ENCODE measurements at places on chromosomes 12 and 14. TPM values are rescaled to one million over a fixed set of nuclear protein-coding genes. Genes with fewer than 3 reads are reported as not detected.

TMEM30B gene
- total RNA-seq: 2.0 TPM

C12orf50 gene
- not detected for total RNA-seq

GRCh38 chr14:86168371-86168770 is 638.4 kb downstream of the FLRT2 start:
- no peak for DNase-seq
- no peaks in the 10 kb centered on the region for H3K4me1 ChIP-seq
- H3K27ac ChIP-seq: no peak overlapping the region
- H3K36me3 ChIP-seq: no peaks in the 10 kb centered on the region
- H3K4me3 ChIP-seq: no peak overlapping the region
- no peaks in the 10 kb centered on the region for H3K27me3 ChIP-seq

GRCh38 chr12:91057368-91058165 is at the start of gene KERA:
TSS of gene KERA (minus strand) at chr12:91058024. CDS start at chr12:91056281, 1,743 bp downstream.
- H3K36me3 ChIP-seq: no peaks in the 10 kb centered on the region
- H3K4me3 ChIP-seq: no peak within 1 kb of the TSS
- H3K4me1 ChIP-seq: no peaks in the 10 kb centered on the region
- no peaks in the 10 kb centered on the region for H3K27me3 ChIP-seq

DNA sequence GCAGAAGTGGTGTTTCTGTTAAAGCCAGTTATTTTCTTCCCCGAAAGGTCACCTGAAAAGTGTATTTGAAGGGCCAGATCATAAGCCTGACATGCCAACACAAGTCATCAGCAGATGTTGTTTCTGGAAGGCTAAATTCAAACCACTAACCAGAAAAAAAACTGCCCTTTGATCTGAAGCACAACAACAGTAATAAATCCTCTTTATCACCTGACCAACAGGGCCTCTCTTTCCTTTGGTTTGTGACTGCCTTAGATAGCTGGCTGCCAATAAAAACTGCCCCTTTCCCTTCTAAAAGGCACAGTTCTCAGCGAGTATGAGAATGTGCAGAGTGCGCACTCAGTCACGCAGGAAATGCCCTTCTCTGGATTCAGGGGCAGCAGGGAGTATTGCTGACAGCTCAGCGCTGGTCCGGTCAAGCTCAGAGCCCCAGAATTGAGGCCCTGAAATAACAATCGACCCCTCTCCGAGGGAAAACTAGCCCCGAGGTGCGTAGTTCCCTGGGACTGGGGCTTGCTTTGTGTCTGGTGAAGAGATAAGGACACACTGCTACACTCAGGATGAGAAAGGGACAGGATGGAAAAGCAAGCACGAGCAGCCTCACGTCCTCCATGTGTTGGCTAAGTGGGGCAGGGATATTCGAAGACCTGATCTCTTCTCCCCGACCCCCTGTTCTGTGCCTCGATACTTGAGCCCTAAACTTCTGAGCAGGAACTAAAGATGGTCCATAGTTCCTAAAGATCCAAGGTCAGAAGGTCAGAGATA is 184.2 kb upstream of the GZMB start:
- H3K27ac ChIP-seq: no peak overlapping the region
- DNase-seq: no peak
- no peaks in the 10 kb centered on the region for H3K4me1 ChIP-seq
- peaks cover 16% of the 10 kb centered on the region for H3K27me3 ChIP-seq
- no peak overlapping the region for H3K4me3 ChIP-seq
- H3K36me3 ChIP-seq: no peaks in the 10 kb centered on the region

SOAT2 gene
- 3.1 TPM for total RNA-seq

- no peak overlapping the region for H3K4me3 ChIP-seq
- DNase-seq: no peak
- no peaks in the 10 kb centered on the region for H3K36me3 ChIP-seq
Observed at GRCh38 chr14:62369919-62370560, 607.8 kb downstream of the SNAPC1 start.

All from activated naive CD8-positive, alpha-beta T cell treated with anti-CD3 and anti-CD28 coated beads for 36 hours (primary cell).